Choroid plexus epithelial cell (primary cell): ENCODE measurements at places on chromosomes 3 and 15.

DNA sequence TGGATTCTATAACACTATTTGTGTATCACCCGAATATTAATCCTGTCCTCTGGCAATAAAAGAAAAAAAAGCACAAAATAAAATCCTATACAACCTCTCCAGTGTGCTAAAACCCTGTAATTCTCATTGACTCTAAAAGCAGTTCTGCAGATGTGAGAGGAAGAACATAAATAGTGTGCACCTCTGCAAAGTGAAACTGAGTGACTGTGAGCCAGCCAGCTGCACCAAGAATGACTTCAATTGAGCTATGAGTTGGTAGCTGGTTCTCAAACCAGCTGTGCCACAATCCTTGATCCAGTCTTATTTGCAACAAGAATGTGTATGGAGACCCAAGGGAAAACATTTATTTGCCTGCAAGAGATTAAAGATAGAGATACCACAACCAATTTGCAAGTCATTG, 31.2 kb upstream of the COL8A1 start:
- DNase-seq: no peak

GRCh38 chr3:129663045-129663446, 56.6 kb upstream of the PLXND1 start:
- no peak for DNase-seq

DNA sequence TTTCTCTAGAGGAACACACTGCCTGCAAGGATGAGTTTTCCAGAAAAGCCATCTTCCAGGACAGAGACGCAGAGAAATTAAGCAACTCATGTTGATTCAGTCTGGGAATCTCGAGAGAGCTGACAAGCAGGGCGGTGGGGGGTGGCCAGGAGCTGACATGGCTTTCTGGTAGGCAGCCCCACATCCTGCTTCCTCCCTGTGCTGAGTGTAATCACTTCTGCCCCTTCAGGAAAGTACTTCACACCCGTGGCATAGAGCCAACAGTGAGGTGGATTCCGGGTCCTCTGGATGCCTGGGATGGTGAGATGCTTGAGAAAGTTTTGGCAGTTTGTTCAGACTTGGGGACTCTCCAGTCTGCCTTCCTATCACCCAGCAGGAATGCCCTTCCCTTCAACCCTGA, 221.1 kb downstream of the SLCO3A1 start:
- DNase-seq: peak; percentile 17

DNA sequence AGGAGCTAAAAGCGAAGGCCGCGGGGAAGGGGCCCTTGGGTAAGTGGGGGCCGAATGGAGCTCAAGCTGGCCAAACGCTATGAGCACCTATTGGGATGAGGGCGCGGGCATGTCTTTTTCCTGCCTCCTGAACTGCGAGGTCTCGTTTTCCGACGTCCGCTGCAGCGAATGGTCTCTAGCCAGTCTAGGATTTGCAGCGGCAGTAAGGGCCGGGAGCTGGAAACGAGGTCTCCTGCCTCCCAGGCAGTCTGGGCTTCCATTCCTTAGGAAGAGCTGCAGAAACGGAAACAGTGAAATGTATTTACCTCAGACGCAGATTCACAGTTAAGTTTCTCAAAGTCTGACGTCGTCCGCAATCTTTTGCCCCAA, 517 bp downstream of the TMA7 start:
- peak; percentile 42 for DNase-seq

DNA sequence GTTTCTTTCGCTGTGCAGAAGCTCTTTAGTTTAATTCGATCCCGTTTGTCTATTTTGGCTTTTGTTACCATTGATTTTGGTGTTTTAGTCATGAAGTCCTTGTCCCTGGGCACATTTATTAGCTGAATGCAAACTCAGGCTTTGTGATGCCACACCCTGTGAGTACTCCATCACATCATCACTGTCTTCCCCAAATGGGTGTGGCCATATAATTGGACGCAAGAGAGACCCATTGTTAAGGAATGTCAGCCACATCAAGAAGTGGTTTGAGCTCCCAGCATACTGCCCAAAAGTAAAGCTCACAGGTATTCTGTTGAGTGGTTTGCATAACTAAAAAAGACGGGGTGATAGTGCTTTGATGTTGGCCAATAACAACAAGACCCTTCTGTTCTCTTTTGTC, 245.7 kb downstream of the SV2B start:
- DNase-seq: no peak

DNA sequence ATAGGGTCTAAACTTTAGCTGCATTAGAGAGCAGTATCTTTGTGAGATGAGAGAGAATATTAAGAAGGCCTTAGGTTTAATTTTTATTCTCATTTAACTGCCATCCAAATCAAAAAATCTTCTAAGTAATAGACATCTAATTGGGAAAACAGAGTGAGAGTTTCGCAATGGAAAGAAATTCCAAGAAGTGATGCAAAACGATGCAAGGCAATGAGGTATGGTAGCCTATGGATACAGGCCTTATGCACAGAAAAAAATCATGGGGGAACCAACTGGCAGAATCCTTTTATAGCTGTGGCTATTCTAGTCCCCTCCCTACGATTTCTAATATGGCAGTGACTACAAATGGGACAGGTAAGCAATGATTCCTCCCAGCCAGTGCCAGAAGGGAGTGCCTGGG, 225.9 kb downstream of the GREM1 start:
- DNase-seq: peak; percentile 43

GRCh38 chr3:27978440-27978839, 256.3 kb upstream of the EOMES start:
- DNase-seq: no peak

DNA sequence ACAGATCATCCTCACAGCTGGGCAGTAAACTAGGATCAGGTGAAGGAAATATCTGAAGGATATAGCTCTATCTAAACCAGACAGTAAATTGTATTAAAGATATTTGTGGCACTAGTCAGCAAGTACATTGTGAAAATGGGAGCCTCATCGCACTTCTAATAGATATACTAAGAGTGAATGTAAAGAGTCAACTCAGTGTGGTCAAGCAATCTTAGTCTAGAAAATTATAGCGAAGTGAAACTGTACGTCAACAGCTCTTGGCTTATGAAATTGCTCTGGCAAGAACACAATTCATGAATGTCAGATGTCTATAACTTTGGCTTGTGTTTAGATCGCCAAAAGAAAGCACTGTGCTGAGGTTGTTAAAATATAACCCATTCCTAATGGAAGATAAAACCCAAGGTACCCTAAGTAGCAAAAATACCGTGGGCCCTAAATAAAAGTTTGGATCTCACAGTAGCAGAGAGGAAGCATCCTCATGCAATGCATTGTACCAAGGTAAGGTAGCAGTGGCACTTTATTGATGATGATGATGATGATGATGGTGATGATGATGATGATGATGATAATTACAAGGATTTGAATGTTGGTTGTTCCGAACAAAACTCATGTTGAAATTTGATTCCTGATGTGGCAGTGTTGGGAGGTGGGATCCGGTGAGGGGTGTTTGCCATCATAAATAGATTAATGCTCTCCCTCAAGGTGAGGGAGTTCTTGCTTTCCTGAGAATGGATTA, 228.5 kb downstream of the UNC13C start:
- DNase-seq: no peak

DNA sequence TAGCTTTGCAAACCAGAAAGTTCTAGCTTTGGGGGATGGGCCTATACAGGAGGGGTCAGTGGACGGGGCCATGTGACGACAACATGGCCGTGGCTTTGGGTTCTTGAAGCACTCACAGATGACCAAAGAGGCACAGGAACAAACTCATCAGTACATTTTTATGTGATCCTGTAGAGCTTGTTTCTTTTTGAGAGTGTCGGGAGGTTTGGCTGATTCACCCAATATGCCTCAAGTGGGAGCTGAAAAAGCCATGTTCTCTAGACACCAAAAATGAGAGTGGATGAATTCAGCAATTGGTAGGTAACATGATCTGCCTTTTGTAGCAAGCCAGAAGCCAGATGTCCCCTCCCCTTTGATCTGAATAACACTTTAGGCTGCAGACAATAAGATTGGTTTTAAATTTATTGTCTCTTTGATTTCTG, 30.1 kb downstream of the GREM1 start:
- DNase-seq: no peak

GRCh38 chr3:50666837-50667236, 7.9 kb upstream of the DOCK3 start:
- DNase-seq: no peak

DNA sequence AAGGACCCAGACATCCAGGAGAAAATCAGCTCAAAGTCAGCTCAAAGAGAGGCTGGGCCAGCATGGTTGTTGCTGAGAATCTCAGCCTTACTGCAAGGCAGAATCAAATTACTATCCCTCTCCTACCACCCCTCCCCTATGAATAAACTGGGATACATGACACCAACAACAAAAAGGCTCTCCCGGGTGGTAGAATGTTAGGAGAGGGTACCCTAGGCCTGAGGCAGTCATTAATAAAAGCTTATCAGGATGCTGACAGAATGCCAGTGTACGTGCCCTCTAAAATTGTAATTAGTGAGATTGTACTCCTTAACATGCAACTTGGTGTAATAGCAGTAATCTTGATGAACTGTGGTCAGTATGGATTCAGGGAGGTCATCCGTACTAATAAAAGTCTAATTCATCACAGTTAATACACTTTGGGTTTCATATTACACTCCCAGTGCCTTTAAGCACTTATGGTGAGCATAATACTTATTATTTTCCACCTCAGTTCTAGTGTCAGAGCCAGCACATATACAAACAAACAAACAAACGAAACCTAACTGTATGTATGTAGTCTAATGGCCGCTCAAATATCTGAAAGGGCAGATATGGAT, 76.5 kb downstream of the B3GALNT1 start:
- no peak for DNase-seq

DNA sequence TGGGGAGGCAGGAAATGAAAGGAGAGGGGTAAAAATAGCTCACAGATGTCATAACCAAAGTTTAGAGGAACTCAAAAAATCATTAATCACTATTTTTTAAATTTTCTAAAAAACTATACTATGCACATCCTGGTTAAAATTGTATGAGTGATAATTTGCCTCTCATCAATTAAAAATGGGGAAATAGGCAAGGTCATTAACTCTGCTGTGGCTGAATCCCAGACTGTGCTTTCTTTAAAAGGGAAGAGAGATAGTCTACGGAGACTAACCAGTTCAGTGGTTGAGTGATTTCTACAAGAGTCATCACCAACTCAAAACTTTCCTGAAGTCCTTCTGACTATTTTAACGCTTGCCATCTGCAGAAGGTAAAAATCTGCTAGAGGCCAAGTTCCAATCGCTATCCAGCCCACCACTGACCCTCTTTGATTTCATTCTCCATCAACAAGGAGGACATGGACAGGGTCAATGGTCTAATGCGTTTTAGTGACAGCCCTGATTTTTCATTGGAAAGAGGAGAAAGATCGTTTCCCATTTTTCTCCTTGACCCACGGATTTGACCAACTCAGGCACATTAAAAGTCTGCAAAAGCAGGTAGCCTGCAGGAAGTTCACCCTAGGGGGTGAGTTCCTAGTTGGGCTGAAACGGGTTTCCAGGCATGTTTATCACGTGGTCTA, 850 bp downstream of the SUCLG2 start:
- DNase-seq: no peak

- peak; percentile 96 for DNase-seq
Measured at GRCh38 chr3:105836533-105836932, 32.3 kb downstream of the CBLB start.

- no peak for DNase-seq
Measured at GRCh38 chr15:100686021-100686724, 83.8 kb downstream of the ASB7 start.

DNA sequence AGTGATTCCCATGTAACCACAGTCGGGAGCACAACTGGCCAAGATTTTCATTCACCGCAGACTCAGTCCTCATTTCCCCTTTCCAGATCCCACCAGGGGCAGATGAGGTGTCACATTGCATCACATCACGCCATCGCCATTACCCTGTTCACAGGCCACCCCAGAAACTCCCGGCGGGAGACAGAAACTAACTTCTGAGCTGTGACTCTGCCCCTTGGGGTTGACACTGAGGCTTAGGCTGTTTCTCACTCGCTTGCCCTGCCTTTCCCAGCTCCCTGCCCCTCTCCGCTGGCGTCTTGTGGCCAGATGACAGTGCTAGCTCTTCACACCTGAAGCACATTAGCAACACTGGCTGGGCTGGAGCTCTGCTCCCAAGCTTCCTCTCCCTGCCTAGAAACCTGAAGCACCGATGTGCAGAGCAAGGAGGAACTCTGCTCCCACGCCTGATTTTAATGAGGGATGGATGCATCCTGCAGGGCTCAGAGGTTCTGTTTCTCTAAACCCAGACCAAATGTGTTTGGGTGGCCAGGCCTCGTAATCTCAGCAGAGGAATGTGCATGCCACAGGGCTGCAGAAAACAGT, 88.8 kb upstream of the CTDSPL start:
- no peak for DNase-seq

DNA sequence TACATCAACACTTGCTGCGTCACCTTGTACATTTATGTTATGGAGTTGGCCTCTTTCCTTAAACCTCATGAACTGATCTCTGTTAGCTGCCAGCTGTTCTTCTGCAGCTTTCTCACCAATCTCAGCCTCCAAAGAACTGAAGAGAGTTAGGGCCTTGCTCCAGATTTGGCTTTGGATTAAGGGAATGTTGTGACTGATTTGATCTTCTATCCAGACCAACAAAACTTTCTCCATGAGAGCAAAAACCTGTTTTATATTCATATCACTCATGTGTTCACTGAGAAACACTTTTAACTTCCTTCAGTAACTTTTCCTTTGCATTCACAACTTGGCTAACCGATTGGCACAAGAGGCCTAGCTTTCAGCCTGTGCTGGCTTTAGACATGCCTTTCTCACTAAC, 1156.0 kb upstream of the CADM2 start:
- DNase-seq: no peak

DNA sequence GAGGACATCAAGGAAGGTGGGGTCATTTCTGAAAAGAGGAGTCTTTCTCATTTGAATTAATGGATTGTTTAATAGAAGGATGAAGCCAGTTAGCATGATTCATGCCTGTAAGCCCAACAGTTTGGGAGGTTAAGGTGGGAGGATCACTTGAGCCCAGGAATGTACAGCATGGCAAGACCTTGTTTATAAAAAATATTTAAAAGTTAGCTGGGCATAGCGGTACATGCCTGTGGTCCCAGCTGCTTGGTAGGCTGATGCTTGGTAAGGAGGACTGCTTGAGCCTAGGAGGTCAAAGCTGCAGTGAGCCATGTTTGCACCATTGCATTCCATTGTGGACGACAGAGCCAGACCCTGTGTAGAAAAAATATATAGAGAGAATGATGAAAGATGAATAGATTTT, 165.5 kb downstream of the ALCAM start:
- DNase-seq: no peak

- no peak for DNase-seq
Measured at GRCh38 chr3:79081335-79081734, 686.5 kb downstream of the ROBO1 start.

- peak; percentile 3 for DNase-seq
Measured at GRCh38 chr3:127428344-127428997, 140.6 kb upstream of the PRR20G start.

- DNase-seq: no peak
Measured at GRCh38 chr3:116809208-116809607, 99.6 kb downstream of the TUSC7 start.

- peak; percentile 62 for DNase-seq
Measured at GRCh38 chr3:21894459-21895340, 143.7 kb upstream of the ZNF385D start.

DNA sequence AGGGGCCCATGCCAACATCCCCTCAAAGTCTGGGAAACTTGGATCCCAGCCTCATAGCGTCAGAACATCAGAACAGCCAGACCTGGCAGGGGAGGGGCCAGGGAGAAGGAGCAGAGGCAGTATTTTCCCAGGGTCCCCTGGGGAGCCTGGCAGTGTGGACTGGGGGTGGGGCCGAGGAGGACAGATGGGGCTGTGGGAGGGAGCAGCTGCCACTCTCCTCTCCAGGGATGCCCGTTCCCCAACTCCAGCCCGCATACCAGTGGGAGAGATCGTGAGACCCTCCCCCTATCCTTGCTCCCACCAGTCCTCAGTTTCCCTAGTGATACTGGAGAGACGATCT, 6.5 kb upstream of the DNAJB8 start:
- no peak for DNase-seq

GRCh38 chr3:70108072-70108471, 108.5 kb downstream of the SAMMSON start:
- peak; percentile 47 for DNase-seq
